ENCODE measurements at places on chromosomes 11 and 22. TPM values are rescaled to one million over a fixed set of nuclear protein-coding genes. Genes with fewer than 3 reads are reported as not detected.

The FOSL1 gene
- total RNA-seq, result 9.8 TPM

The C11orf86 gene
- not detected for total RNA-seq

The CHKA gene
- 12.8 TPM for total RNA-seq

The CRYBB3 gene
- total RNA-seq, result not detected

The NF2 gene
- 65.8 TPM for total RNA-seq

The GAL3ST1 gene
- 0.23 TPM for total RNA-seq

The CARD18 gene
- not detected for total RNA-seq

The RASGRP2 gene
- 0.50 TPM for total RNA-seq

The DGKZ gene
- total RNA-seq, result 43.2 TPM

The TMEM191B gene
- total RNA-seq, result 0.91 TPM

The KCNK7 gene
- 0.07 TPM for total RNA-seq

The OR5A2 gene
- not detected for total RNA-seq

The FOLH1 gene
- not detected for total RNA-seq

The SYT7 gene
- 40.1 TPM for total RNA-seq

The CCDC87 gene
- total RNA-seq, result 0.56 TPM

The UPB1 gene
- total RNA-seq, result under 0.01 TPM

The MS4A7 gene
- not detected for total RNA-seq

The SNU13 gene
- 76.8 TPM for total RNA-seq

The CHADL gene
- total RNA-seq, result 1.1 TPM

The AQP11 gene
- total RNA-seq, result 3.0 TPM

The KCNK4 gene
- total RNA-seq, result 0.20 TPM

The GLYAT gene
- not detected for total RNA-seq

The SLC7A4 gene
- 0.30 TPM for total RNA-seq

The MUC2 gene
- not detected for total RNA-seq

The MMP1 gene
- 746 TPM for total RNA-seq

The SCGB1A1 gene
- total RNA-seq, result not detected

The DKK3 gene
- 561 TPM for total RNA-seq

The GDPD4 gene
- not detected for total RNA-seq

The CTTN gene
- total RNA-seq, result 320 TPM

The SMTNL1 gene
- not detected for total RNA-seq

The SERPING1 gene
- 11.6 TPM for total RNA-seq

The TRPM5 gene
- total RNA-seq, result not detected

The ARL2 gene
- total RNA-seq, result 116 TPM

The RAG1 gene
- total RNA-seq, result 0.65 TPM

The OR5A1 gene
- not detected for total RNA-seq

The LINC01488 gene
- total RNA-seq, result not detected

The SHISAL1 gene
- total RNA-seq, result 13.5 TPM

The CNGA4 gene
- total RNA-seq, result 0.17 TPM

The C11orf16 gene
- total RNA-seq, result not detected

The CASP5 gene
- not detected for total RNA-seq

The BRSK2 gene
- total RNA-seq, result 0.46 TPM

The HPX gene
- 0.78 TPM for total RNA-seq

The KCNQ1 gene
- not detected for total RNA-seq

The NNMT gene
- 384 TPM for total RNA-seq

The SHANK3 gene
- total RNA-seq, result 0.59 TPM

The TRIM64 gene
- not detected for total RNA-seq

The HBE1 gene
- not detected for total RNA-seq

The CRKL gene
- 51.7 TPM for total RNA-seq

The SEC14L3 gene
- not detected for total RNA-seq

The RAB39A gene
- not detected for total RNA-seq

The OR6A2 gene
- total RNA-seq, result 0.26 TPM

The SLC22A9 gene
- not detected for total RNA-seq

The TEX12 gene
- total RNA-seq, result 0.20 TPM

The CDC42BPG gene
- 0.13 TPM for total RNA-seq

The RCOR2 gene
- total RNA-seq, result 5.8 TPM

The NCF4 gene
- total RNA-seq, result not detected

Data from smooth muscle cell of the pulmonary artery (primary cell).